ENCODE measurements at places on chromosomes 12 and 14. TPM values are rescaled to one million over a fixed set of nuclear protein-coding genes. Genes with fewer than 3 reads are reported as not detected.
A peak's percentile ranks its signal among the peaks of the same experiment; 100 is the strongest.

GRCh38 chr14:42421377-42422078, 814.9 kb downstream of the LRFN5 start:
- H3K4me3 ChIP-seq, result no peak overlapping the region
- no peaks in the 10 kb centered on the region for H3K36me3 ChIP-seq
- DNase-seq, result no peak
- H3K4me1 ChIP-seq, result no peaks in the 10 kb centered on the region
- no peak overlapping the region for H3K27ac ChIP-seq

- no peaks in the 10 kb centered on the region for H3K27me3 ChIP-seq
- H3K4me3 ChIP-seq, result no peak overlapping the region
- H3K36me3 ChIP-seq, result peaks cover 27% of the 10 kb centered on the region
- no peaks in the 10 kb centered on the region for H3K4me1 ChIP-seq
Measured at GRCh38 chr12:98699586-98699985, 54.5 kb downstream of the APAF1 start.

DNA sequence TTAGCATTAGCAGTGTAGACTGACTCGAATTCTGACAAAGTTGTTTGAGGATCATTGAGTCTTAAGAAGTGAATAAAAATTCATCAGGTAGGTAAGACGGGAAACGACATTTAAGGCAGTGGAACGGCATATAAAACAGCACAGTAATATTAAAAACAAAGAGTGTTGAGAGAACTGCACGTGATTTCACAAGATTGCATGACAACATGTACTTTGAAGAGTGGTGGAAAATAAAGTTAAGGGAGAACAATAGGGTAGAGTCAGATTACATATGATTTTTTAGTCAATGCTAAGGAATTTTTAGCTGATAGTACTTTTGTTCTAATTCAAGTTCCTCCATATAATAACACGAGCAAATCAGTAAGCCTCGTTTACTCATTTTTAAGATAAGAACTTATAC, 115.4 kb downstream of the SOX5 start:
- no peak overlapping the region for H3K27ac ChIP-seq
- H3K4me3 ChIP-seq, result no peak overlapping the region
- H3K27me3 ChIP-seq, result no peaks in the 10 kb centered on the region
- no peak for DNase-seq

DNA sequence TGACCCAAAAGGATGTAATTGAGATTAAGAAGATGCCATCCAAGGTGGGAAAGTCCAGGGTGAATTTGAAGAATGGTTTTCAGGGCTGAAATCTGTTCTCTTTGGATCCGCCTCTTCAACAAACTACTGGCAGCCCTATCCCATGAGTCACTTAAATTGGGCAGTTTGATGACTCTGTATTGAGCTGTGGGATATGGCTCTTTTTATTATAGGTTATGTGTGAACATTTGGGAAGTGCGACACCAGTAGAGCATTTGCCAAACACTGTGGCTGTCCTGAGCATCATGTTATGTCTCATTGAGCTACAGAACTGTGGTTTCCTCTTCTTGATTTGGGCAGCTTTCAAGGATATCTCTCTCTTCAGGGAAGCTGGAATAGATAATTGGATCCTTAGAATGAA, 22.3 kb downstream of the IFT43 start:
- no peaks in the 10 kb centered on the region for H3K4me1 ChIP-seq
- H3K36me3 ChIP-seq, result peaks cover 20% of the 10 kb centered on the region
- no peak overlapping the region for H3K4me3 ChIP-seq
- H3K27ac ChIP-seq, result no peak overlapping the region
- H3K27me3 ChIP-seq, result no peaks in the 10 kb centered on the region
- DNase-seq, result no peak

GRCh38 chr14:105173901-105174894, 5.6 kb upstream of the JAG2 start:
- peak; percentile 62 for DNase-seq
- H3K4me1 ChIP-seq, result peaks cover 28% of the 10 kb centered on the region
- no peak overlapping the region for H3K27ac ChIP-seq
- H3K36me3 ChIP-seq, result no peaks in the 10 kb centered on the region
- peaks cover 3% of the 10 kb centered on the region for H3K27me3 ChIP-seq
- H3K4me3 ChIP-seq, result no peak overlapping the region

- no peaks in the 10 kb centered on the region for H3K27me3 ChIP-seq
- no peak overlapping the region for H3K4me3 ChIP-seq
- no peaks in the 10 kb centered on the region for H3K4me1 ChIP-seq
- H3K36me3 ChIP-seq, result no peaks in the 10 kb centered on the region
- DNase-seq, result no peak
- no peak overlapping the region for H3K27ac ChIP-seq
Measured at GRCh38 chr12:61037792-61038191, 1222.4 kb upstream of the USP15 start.

DNA sequence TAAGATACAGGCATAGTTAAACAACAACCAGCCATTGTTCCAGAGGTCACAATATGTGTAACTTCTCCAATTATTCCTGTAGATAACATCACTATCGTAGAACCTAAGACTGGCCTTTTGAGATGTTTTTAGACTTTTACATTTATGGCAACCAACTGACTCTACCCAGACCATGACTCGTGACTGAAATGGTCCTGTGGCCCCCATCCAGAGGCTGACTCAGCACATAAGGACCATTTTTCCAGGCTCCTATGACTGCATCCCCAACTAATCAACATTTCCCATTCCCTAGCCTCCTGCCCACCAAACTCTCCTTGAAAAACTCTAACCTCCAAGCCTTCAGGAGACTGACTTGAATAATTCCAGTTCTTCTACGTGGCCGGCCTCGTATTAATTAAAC, 52.6 kb upstream of the NID2 start:
- no peaks in the 10 kb centered on the region for H3K36me3 ChIP-seq
- no peak for DNase-seq
- no peaks in the 10 kb centered on the region for H3K4me1 ChIP-seq
- H3K27me3 ChIP-seq, result peaks cover 3% of the 10 kb centered on the region
- no peak overlapping the region for H3K27ac ChIP-seq
- no peak overlapping the region for H3K4me3 ChIP-seq

GRIP1 gene
- total RNA-seq, result 1.1 TPM

SDR9C7 gene
- not detected for total RNA-seq

SP1 gene
- 79.0 TPM for total RNA-seq

OVCH1 gene
- not detected for total RNA-seq

SLC17A8 gene
- not detected for total RNA-seq

REM2 gene
- total RNA-seq, result 11.1 TPM

Measured in CD4-positive, CD25-positive, alpha-beta regulatory T cell (primary cell).